NCI-H1436 (cell line): ENCODE measurements at places on chromosomes 1 and 21.

- DNase-seq, result no peak
Observed at GRCh38 chr1:177705839-177706238, 264.0 kb downstream of the SEC16B start.

DNA sequence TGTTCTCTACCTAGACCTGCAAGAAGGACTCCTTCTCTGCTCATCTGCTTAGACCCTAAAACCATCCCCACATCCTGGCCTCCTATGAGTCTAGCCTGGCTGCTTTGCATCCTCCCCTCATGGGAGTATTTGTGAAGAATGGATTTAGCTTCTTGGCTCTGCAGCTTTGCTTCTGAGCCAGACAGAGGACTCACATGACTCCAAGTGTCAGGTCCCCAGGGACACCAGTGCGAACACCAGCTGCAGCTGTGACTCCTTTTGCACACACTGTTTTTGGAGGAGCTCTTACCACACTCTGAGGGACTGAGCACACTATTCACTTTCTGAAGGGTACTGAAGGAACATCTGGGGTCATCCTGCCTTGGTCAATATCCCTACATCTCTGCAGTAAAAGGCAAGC, 131.8 kb upstream of the SGIP1 start:
- DNase-seq, result peak; percentile 77

- DNase-seq, result no peak
Observed at GRCh38 chr1:14804626-14805025, 206.1 kb downstream of the KAZN start.

- no peak for DNase-seq
Observed at GRCh38 chr1:38046333-38046883, at the start of gene POU3F1. POU3F1 (minus strand) TSS chr1:38046793; CDS start chr1:38046743, 50 bp downstream.

DNA sequence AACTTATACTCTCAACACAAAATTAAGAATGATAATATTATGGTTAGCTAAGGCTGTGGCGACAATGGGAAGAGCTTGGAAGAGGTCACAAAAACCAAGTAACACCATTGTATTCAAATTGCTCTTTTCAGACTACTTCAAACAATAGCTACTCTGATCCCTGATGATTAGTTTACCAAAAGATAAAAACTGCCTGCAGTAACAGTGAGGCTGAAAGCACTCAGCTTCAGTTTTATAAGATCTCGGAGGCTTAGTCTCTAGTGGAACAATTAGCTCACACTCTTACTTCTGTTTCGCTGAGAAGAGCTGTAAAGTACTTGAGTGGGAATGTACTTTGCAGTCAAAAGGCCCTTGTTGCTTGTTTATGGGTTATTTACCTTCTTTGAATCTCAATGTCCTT, 278.5 kb downstream of the LRRC7 start:
- peak; percentile 51 for DNase-seq

DNA sequence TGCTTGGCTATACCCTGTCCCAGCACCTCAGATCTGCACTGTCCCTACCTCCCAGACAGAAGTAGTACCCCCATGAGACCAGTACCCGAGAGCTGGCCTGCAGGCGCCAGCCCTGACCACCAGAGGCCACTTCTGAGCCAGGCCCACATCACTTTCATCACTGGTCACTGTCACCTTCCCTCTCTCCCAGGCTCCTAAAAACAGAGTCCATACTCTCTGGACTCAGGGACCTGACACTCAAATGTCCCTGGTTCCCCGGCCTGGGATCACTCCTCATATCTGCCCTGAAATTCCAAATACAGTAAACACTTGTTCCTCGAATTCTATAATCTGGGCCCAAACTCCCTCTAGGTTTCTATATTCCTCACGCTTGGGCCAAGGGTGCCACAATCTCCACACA, 18.7 kb downstream of the TMEM53 start:
- DNase-seq, result no peak

DNA sequence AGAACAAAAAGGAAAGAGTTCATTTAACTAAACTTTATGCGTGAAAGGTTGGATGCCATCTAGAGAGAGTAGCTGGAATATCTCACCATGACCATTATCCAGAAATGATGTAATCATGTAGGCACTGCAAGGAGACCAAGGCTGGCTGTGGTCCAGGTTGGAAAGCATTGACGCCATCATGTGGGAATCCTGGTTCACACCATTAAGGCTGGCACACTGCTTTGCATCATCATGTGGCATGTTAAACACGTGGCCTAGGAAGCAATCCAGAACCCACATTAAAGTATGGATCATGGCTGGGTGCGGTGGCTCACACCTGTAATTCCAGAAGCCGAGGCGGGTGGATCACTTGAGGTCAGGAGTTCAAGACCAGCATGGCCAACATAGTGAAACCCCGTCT, 4.3 kb downstream of the ADAMTS1 start:
- no peak for DNase-seq
